Bronchus fibroblast of lung (primary cell): ENCODE measurements at places on chromosomes 12 and 14. TPM values are rescaled to one million over a fixed set of nuclear protein-coding genes. Genes with fewer than 3 reads are reported as not detected.

The LRRIQ1 gene
- 0.34 and 2.1 TPM in 2 replicates for total RNA-seq

The STAC3 gene
- 0.50 and 0.59 TPM in 2 replicates for total RNA-seq

The PROX2 gene
- total RNA-seq = not detected in 2 replicates

The PLCZ1 gene
- total RNA-seq = not detected in 2 replicates

The AICDA gene
- not detected in 2 replicates for total RNA-seq

The CCDC197 gene
- total RNA-seq = not detected in 2 replicates

The SLC35F4 gene
- not detected in 2 replicates for total RNA-seq

The OVCH1 gene
- not detected in 2 replicates for total RNA-seq

The LRRC10 gene
- total RNA-seq = not detected in 2 replicates

The TPPP2 gene
- total RNA-seq = not detected in 2 replicates

The PIP4P1 gene
- total RNA-seq = 19.2 and 19.8 TPM in 2 replicates

The AQP6 gene
- not detected in 2 replicates for total RNA-seq

The SIX6 gene
- not detected in 2 replicates for total RNA-seq

The SLCO1B3 gene
- total RNA-seq = not detected in 2 replicates

The PRIM1 gene
- 19.3 and 20.0 TPM in 2 replicates for total RNA-seq

The NPFF gene
- total RNA-seq = not detected in 2 replicates

The TAS2R14 gene
- 0.15 and 1.0 TPM in 2 replicates for total RNA-seq

The LMNTD1 gene
- total RNA-seq = 0.30 TPM in 1 of 2 replicates, not detected in the other

The SOAT2 gene
- total RNA-seq = under 0.01 TPM in 1 of 2 replicates, not detected in the other

The KRT82 gene
- not detected in 2 replicates for total RNA-seq

The TAS2R20 gene
- under 0.01 TPM in 1 of 2 replicates, not detected in the other for total RNA-seq

The KICS2 gene
- 3.5 and 4.6 TPM in 2 replicates for total RNA-seq

The RNASE3 gene
- not detected in 2 replicates for total RNA-seq

The GPRC5A gene
- total RNA-seq = 6.1 and 7.4 TPM in 2 replicates

The KIAA0586 gene
- total RNA-seq = 22.6 and 26.4 TPM in 2 replicates
